Thoracic aorta (tissue), 2 donors: ENCODE measurements at places on chromosomes 12 and 14. TPM values are rescaled to one million over a fixed set of nuclear protein-coding genes. Genes with fewer than 3 reads are reported as not detected.

GRCh38 chr12:120055231-120056000, 61.1 kb downstream of the RAB35 start:
- no peak for DNase-seq

- DNase-seq: no peak
Measured at GRCh38 chr14:37399517-37399916, 195.5 kb downstream of the FOXA1 start.

GRCh38 chr14:95455246-95455645, 61.2 kb downstream of the SYNE3 start:
- no peak for DNase-seq

- no peak for DNase-seq
Measured at GRCh38 chr14:95123891-95124579, 33.3 kb downstream of the DICER1 start.

KIF26A gene
- total RNA-seq: 2.0 TPM
